ENCODE measurements at places on chromosomes 4 and X. TPM values are rescaled to one million over a fixed set of nuclear protein-coding genes. Genes with fewer than 3 reads are reported as not detected.

DNA sequence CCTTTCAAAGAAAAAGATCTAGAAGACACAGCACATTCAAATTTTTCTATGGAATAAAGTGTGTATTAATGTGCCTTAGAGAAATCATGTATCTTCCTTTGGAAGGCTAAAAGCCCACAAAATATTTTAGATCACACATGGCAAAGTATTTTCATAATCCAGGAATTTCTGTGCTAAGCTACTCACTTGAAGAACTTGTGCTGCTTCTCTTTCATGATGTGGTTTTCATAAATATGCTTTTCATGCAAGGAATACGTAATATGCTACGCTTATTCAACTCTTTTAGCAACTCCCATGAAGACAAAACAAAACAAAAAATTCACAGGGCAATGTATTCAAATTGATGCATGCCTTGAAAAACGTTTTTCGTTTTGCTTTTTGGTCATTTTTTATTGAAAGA lies 125.6 kb downstream of the ARHGAP24 start:
- no peak for DNase-seq

The GPR101 gene
- total RNA-seq: not detected

- DNase-seq: no peak
Observed at GRCh38 chr4:148376151-148376550, 66.1 kb downstream of the NR3C2 start.

The SSX3 gene
- not detected for total RNA-seq

GRCh38 chr4:160110891-160111290 lies 1008.0 kb downstream of the RAPGEF2 start:
- no peak for DNase-seq

DNA sequence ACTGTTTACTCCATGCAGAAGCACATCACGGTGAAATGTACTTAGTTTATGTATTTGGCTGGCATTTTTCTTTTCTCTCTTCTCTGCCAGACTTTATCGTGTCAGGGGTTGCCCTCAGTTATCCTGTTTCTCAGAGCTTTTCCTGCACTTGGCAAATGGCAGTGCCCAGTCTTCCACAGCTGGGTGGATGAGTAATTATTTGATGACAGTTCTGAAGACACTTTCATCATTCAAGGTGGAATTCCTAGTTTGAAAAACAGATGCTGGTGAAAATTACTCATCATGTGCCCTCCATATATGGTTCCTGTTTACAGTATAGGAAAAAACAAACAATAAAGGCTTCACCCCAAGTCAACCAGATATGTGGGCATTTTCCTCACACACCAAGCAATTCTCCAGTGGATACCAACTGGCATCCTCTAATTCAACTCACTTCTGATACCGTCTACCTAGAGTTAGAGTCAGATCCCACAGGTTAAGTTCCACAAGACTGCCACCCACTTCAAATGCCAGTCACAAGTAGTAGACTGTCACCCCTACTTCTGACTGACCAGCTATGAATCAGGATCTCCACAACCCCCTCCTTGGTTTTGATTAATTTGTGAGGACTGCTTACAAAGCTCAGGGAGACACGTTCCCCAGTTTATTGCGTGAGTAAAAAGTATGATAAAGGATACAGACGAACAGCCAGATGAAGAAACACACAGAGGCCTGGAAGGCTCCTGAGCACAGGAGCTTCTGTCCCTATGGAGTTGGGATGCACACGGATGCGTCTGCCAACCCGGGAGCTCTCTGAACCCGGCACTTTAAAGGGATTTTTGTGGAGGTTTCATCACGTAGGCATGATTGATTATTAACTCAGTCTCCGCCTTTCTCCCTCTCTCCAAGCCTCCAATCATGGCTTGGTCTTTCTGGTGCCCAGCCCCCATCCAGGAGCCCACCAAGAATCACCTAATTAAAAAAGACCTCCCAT lies 72.9 kb downstream of the CLDN34 start:
- DNase-seq: no peak

GRCh38 chr4:147583876-147584275 lies 33.3 kb upstream of the TMEM184C start:
- DNase-seq: no peak

GRCh38 chr4:48334900-48335384 lies 6.4 kb upstream of the SLAIN2 start:
- no peak for DNase-seq

- no peak for DNase-seq
Observed at GRCh38 chr4:87516683-87517082, 12.5 kb downstream of the SPARCL1 start.

The MMGT1 gene
- 31.4 TPM for total RNA-seq

Measured in Panc1 (cell line).